ENCODE measurements at places on chromosomes 1 and 21. TPM values are rescaled to one million over a fixed set of nuclear protein-coding genes. Genes with fewer than 3 reads are reported as not detected.

Gene PLPP3
- total RNA-seq, result 124 TPM

DNA sequence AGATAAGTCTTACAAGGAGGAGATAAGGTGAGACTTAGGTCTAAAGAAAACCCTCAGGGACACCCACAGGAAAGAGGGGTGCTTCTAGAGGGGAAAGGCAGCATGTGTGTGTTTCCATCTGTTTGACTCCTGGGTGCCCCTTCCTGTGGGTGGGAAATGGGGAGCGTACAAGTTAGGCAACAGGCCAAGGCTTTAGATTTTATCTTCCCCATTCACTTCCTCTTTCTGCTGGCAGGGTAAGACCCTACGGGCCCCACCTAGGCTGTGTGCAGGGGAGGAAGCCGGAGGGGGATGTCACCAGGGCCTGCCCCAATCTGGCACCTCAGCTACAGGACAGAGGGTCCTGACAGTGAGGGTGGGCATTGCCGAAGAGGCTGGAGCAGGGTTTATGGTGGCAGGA is 2.5 kb upstream of the OLIG1 start:
- H3K27ac ChIP-seq, result no peak overlapping the region
- H3K36me3 ChIP-seq, result no peaks in the 10 kb centered on the region
- peaks cover 4% of the 10 kb centered on the region for H3K4me1 ChIP-seq

DNA sequence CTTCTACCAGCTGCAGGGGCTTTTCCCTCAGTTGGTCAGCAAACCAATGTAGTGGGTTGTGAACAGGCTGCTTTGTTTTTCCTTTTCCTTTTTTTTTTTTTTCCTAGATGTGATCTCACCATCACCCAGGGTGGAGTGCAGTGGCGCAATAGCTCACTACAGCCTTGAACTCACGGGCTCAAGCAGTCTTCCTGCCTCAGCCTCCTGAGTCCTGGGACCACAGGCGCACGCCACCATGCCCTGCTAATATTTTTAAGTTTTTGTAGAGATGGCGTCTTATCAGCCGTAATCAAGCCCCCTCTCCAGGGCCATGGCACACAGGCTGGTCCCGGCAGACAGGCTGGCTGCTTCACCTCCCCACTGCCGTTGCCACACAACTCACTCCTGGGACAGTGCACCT is 3.4 kb upstream of the TRIM11 start:
- peak; percentile 48 for DNase-seq
- H3K27ac ChIP-seq, result no peak overlapping the region
- no peaks in the 10 kb centered on the region for H3K36me3 ChIP-seq
- H3K4me1 ChIP-seq, result peaks cover 12% of the 10 kb centered on the region
- H3K27me3 ChIP-seq, result no peaks in the 10 kb centered on the region
- H3K4me3 ChIP-seq, result no peak overlapping the region

DNA sequence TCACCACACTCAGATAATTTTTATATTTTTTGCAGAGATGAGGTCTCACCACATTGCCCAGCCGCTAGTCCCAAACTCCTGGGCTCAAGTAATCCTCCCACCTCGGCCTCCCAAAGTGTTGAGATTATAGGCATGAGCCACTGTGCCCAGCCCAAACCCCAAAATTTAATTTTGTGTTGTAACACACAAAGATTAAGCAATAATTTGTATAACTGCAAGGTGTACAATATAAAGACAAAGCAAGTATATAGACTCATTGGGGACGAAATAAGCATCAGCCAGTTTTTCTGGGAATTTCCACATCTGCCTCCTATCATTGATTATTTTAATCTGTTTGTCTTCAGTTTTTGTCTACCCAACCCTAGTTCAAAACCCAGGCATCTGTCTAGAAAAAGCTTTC is 42.7 kb downstream of the ST7L start:
- peaks cover 64% of the 10 kb centered on the region for H3K36me3 ChIP-seq
- no peaks in the 10 kb centered on the region for H3K27me3 ChIP-seq
- no peak overlapping the region for H3K27ac ChIP-seq
- no peak for DNase-seq

GRCh38 chr1:78540048-78540447 is 49.3 kb downstream of the PTGFR start:
- no peaks in the 10 kb centered on the region for H3K36me3 ChIP-seq
- no peak for DNase-seq
- no peaks in the 10 kb centered on the region for H3K27me3 ChIP-seq
- no peaks in the 10 kb centered on the region for H3K4me1 ChIP-seq
- no peak overlapping the region for H3K27ac ChIP-seq

Gene LCE3D
- total RNA-seq, result not detected

Gene PTPN22
- total RNA-seq, result 12.2 TPM

All from upper lobe of right lung (tissue), 1 donor.